ENCODE measurements at places on chromosomes 13 and 19.

DNA sequence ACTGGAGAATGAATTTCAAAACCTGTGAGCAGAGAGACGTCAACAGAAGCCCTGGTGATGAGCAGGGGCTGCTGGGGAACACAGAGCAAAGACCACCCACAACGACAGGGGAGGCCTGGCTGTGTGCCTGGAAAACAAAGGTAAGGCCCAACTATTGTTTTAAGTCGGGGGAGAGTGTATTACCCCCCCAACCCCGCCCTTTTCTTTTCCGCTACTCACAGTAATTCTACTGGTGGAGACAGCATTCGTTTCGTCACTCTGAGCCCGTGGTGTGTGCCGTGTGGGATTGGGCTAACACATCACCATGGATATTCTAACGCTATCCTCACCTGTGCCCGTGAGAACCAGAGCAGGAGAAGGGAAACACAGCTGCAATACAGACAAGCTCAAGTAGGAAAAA, 18.6 kb upstream of the ADPRHL1 start:
- DNase-seq, result no peak

DNA sequence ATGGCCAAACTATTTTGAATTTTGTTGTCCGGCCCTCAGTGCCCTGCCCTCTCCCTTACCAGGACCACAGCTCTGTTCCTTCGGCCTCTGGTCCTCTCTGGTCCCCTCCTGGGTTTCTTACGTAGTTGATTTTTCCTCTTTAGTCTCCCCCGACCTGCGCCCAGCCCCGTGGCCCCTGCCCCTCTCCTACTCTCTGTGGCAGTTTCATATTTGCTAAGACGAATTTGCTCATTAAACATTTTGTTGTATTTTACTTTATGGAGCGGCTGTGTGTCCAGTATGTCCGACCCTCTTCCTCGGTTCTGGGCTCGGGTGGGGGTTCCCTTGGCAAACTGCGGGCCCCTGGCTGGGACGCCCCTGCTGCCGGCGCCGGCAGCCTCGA, 576 bp upstream of the EPN1 start:
- no peak for DNase-seq

GRCh38 chr13:41284512-41285288, 21.3 kb upstream of the MTRF1 start:
- DNase-seq, result no peak

DNA sequence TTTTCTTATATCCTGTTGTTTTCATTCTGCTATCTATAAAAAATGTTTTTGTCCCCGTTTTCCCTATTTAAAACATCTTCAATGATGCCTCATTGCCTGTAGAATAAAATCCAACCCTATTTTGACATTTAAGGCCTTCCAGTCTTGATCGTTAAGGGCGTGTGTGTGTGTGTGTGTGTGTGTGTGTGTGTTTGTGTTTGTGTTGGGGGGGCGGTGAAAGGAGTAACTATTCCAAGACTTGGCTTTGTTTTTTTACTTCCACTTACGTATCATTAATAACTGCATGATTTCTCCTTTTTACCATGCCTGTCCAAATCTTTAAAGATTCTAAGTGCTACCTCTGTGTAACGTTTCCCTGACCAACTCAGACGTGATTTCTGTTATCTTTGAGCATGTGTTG, 784 bp downstream of the PIBF1 start:
- no peak for DNase-seq

GRCh38 chr13:54934121-54934520, 1905.5 kb downstream of the OLFM4 start:
- no peak for DNase-seq

GRCh38 chr19:53511933-53512374, 26.0 kb upstream of the ZNF331 start:
- DNase-seq, result peak; percentile 61

DNA sequence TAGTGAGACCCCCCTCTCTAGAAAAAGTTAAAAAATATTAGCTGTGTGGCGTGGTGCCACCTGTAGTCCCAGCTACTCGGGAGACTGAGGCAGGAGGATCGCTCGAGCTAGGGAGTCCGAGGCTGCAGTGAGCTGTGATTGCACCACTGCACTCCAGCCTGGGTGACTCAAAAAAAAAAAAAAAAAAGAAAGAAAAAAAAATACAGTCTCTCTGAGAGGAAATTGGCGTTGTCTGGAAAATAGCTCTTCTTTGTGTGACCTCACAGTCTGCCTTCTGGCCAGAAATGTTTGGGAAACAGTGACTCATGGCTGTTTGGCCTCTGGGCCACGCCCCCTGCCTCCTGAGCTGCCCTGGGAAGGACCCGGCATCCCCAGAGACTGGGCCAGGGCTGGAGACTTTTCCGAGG, 10.7 kb downstream of the MARCHF2 start:
- DNase-seq, result no peak

DNA sequence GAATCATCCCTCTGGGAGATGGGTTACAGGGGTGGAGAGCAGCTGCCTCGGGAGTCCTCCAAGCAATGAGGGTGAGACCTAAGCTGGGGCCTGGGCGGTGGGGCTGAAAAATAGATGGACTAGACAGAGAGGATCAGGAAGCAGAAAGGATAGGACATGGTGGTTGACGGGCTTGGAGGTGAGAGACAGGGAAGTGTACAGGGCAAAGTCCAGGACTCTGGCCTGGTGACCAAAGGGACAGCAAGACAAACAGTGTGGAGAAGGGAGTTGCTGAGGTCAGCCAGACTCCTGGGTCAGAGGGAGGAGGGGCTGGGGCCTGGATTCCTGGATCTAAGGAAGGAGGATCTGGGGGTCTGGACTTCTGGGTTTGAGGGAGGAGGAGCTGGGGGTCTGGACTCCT, 5.5 kb downstream of the PHLDB3 start:
- DNase-seq, result no peak

GRCh38 chr19:4831304-4831978, at the start of gene TICAM1:
Gene TICAM1 (minus strand): TSS chr19:4831712. CDS start chr19:4818377, 13,335 bp downstream.
- DNase-seq, result peak; percentile 88

DNA sequence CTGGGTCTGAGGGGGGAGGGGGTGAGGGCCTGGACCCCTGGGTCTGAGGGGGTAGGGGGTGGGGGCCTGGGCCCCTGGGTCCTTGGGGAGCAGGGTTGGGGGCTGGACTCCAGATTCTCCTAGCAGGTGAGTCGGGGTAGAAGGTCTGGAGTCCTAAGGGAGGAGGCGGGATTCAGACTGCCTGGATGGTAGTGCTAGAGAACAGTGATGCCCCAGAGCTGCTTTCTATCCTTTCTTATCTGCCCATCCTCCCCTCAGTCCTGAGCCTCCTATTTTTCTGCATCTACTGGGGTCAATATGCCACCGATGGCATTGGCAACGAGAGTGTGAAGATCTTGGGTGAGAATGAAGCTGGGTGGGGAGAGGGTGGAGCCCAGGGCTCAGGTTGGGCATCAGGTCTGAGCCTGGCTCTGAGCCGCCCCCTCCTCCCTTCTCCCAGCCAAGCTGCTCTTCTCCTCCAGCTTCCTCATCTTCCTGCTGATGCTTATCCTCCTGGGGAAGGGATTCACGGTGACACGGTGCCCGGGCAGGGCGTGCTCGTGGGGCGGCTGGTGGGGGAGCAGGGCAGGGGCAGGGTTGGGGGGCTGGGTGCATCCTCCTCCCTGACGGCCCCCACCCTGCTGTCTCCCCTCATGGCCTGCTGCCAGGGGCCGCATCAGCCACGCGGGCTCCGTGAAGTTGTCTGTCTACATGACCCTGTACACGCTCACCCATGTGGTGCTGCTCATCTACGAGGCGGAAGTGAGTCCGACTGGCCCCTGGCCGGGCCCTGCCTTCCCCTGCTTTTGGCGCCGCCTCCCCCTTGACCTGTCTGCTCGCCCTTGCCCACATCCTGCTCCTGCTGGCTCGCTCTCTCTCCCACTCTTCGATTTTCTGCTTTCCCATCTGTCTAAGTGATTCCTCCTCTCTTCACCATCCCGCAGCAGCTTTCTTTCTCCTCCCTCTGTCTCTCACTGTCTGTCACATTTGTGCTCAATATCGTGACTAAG, 3.4 kb downstream of the TMEM145 start:
- no peak for DNase-seq

DNA sequence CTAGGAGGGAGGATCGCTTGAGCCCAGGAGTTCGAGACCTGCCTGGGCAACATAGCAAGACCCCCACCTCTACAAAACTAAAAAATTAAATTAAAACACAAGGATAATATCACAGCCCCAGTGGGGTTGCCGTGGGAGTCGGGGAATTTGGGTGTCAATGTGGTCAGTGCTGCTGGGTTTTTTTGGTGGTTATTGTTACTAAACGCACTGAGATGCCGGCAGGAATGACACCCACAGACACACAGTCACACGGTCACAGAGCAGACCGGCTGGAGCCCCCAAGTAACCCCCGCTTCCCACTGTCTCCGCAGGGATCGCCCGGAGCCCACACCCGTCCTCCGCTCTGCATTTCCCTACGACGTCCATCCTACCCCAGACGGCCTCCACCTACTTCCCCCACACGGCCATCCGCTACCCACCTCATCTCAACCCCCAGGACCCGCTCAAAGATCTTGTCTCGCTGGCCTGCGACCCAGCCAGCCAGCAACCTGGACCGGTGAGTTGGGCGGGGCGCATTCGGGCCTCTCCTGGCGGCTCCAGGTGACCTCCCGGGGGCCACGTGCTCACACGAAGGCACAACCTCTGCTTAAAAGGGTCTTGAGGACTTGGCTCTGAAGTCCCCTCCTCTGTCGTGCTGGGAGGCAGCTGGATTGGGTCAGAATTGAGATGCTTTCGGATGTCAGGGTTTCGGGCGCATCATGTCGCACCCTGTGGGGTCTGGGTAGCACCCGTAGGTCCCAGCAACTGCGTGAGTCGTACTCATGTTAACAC, 28.0 kb downstream of the SMIM24 start:
- DNase-seq, result no peak

- DNase-seq, result no peak
These were observed 37.9 kb downstream of the PCDH8 start for GRCh38 chr13:52810526-52810925.

DNA sequence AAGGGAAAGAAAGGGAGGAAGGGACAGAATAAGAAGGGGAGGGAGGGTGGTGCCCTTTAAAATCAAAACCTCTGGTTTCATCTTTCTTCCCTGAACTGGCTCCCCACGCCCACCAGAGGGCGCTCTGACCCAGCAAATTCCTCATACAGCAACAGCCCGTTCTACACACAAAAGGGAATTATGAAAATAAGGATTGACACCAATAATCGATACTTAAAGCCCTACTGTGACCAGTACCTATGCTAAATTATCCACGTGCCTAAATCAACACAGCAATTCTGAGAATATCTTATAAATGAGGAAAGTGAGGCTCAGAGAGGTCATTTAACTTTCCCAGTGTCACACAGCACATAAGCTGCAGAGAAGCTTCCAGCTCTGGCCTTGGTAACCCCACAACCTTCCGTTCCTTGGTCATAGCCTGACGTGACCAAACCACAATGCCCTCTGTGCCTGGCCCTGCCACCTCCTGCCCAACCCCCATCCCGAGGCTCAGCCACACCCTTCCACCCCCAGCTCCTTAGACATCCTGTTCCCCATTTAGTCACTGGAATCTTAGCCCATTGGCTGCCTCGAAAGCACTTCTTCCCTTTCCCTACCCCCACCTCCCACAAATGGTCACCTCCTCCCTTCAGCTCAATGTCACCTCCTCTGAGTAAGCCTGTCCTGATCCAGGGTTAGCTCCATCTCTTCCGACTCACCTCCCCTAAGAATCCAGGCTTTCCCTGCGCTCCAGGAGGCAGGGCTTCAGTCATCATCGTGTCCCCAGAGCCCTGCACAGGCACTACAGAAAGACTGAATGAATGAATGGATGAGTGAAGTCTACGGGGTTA, 34.2 kb upstream of the PNMA8B start:
- peak; percentile 81 for DNase-seq

- DNase-seq, result no peak
These were observed 21.0 kb upstream of the TRIM13 start for GRCh38 chr13:49975826-49976225.

DNA sequence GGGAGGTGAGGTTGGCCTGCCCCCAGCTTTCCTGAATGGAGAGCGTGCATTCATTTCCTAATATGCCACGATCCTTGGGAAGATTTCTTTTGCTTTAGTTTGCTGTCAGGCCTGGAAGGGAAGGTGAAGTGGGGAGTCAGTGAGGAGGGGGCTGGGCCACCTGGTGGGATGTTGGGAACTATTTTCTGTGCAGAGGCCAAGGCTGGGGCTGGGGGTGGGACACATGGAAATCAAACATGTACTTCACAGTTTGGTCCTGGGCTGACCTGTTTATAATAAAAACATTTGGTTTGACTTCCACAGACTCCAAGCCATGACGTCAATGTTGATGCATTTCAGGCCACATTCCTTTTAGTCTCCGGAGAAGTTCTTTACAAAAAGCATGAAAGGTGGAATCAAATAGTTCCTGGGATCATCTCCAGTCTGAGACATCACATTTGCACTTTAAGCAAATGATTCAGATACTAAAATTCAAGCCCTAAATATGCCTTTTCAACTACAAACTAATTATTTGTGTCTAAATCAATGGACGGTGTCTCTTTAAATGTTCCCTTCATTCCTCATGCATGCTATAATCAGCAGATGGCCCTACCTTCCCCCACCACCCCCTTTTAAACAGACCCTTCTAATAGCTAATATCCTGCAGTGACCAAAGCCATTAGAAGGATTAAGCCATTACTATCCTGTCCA, 41.5 kb upstream of the MEDAG start:
- DNase-seq, result no peak

GRCh38 chr19:51565583-51565982, 5.5 kb upstream of the ZNF175 start:
- no peak for DNase-seq

DNA sequence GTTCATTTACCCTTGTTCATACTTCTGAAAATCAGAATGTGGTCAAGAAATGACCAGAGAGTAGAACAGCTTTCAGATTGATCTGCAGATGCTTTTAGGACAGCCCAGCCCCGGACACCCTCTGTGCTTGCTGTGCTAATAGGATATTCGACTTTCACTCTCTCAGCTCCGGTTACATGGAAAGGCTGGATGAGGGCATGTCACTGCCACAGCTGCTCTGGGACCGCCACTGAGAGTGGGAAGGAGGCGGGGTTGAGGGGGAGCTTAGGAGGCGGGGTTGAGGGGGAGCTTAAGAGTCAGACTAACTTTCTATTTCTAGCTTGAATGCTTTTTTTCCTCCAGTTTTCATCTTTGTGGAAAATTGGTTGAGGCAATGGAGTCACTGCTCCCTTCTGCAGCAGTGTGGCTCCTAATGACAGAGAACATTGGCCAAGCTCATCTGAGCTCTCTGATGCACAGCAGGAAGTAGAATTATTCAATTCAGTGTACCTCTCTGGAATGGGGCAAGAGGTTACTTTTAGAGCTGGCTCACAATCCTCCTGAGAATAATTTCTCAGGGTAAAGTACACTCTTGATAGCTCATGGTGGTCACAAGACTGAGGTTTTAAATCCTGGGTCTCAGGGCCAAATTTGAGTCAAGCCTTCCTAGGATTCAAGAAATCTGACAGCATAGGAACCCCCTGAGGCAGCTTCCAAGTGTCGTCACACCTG, 74.6 kb upstream of the NPAS1 start:
- no peak for DNase-seq
